ENCODE measurements at places on chromosomes 16 and 17.

DNA sequence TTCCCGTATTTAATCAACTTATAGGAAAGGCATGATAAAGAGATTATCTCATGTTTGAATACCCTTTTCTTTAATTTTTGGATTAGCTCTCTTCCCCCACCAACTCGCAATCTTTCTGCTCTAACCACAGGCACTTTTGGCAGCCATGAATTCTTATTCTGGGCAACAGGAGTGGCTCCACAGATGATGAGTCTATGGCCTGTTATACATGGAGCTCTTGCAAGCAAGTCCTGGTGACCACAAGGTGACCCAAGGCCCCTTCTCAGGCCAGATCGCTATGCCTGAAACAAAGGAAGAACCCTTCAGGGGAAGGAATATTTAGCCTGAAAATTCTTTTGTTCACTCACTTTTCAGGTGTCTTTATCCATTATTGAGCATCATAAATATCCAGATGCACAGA, 10.8 kb upstream of the ZNF267 start:
- DNase-seq = no peak

- DNase-seq = no peak
Measured at GRCh38 chr17:79871131-79871530, 31.9 kb upstream of the CBX4 start.

- no peak for DNase-seq
Measured at GRCh38 chr17:5892921-5893675, 177.1 kb upstream of the WSCD1 start.

GRCh38 chr16:14418795-14419225, 211.2 kb downstream of the PARN start:
- DNase-seq = no peak

GRCh38 chr17:2027528-2028233, 2.3 kb upstream of the DPH1 start:
- DNase-seq = no peak

GRCh38 chr17:1735834-1736347, 6.8 kb upstream of the SERPINF2 start:
- DNase-seq = no peak

GRCh38 chr17:70644096-70644495, 474.8 kb downstream of the KCNJ2 start:
- no peak for DNase-seq

DNA sequence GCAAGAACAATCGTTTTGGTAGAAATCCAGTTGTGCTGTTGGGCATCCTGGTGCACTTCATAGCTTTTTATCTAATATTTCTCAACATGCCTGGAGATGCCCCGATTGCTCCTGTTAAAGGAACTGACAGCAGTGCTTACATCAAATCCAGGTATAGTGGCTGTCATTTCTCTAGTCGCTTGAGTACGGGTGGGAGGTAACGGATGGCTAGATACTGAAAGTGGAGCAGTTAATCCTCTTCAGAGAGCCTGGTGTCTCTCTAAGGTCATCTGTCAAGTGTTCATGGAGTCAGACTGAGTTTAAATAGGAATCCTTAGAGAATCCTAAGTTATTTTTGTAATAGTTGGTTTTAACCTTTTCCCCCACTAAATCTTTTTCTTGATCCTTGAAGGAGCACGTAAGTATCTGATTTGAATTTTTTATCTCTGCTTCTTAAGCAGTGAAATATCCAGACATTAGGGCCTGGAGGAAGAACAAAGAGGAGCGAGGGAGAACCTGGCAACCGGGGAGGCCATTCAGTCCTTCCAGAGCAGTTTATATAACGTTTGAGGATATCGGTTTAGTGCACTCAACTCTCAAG, 37.2 kb downstream of the MFSD11 start:
- DNase-seq = no peak

GRCh38 chr16:15970202-15970601, 20.8 kb downstream of the ABCC1 start:
- DNase-seq = no peak

DNA sequence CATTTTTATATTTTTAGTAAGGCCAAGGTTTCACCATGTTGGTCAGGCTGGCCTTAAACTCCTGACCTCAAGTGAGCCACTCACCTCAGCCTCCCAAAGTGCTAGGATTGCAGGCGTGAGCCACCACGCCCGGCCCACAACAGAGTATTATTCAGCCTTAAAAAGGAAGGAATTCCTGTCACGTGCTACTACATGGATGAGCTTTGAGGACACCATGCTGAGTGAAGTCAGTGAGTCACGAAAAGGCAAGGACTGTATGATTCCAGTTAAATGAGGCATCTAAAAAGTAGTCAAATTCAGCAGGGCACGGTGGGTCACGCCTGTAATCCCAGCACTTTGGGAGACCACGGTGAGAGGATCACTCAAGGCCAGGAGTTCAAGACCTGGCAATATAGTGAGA, 9.7 kb downstream of the CSF3 start:
- DNase-seq = no peak

DNA sequence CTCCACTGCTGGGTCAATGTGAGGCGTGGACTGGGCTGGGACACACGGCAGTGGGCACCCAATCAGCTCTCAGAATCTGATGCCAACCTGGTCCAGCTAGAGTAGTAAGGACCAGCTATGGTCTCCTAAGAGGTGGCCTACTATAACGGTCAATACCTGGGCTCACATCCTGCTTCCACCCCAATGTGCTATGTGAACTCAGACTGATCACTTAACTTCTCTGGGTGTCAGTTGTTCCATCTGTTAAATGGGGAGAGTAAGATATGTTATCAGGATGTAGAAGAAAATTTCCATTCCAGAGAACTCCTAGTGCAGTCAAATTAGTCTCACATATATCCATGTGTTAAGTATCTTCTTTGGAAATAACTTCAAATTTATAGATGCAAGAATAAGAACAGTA, 14.2 kb downstream of the FAM117A start:
- DNase-seq = no peak

DNA sequence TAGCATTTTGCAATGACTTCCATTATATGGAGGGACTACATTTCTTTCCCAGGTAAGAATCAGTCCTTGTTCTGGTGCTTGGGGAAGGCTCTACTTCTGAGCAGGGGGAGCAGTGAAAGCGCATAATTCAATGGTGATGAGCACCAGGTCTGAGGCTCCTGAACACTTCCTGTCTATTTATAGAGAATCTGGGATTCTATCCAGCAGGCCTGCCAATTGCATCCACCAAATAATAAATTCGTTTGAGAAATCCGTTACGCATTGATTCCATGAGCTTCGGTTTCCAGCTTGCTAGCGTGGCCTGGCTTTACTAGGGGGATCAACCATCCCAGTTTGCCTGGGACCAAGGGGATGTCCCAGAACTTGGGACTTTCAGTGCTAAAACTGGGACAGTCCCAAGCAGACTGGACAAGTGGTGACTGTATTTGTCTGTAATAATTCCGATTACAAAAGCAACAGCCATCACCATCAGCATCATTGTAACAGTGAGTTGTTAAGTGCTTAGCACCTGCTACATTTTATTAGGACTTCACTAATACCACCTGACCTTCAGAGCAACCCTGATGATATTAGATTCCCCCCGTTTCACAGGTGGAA, 349.9 kb downstream of the MAF start:
- no peak for DNase-seq

DNA sequence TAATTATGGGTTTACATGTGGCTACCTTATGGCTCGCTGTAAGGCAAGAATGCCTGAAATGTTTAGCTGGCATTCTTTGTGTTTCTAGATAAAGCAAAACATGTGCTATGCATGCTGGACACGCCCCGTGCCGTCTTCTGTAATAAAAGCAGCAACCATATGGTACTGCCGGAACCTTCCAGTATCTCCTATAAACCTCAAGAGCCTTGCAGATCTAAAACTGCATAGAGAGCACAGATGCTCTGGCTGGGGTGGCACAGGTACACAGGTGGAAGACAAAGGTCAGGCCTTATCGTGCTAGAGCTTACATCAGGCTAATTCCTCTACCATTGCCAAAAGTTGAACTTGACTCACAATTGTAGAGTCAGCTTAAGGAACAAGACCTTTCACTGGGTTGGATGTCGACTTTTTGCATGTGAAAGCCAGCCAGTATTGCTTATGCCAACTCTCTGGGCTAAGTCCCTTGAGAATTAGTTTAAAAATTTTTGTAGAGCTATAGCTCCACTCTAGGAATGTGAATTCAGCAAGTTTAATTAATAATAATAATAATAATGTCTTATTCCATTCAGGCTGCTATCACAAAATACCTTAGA, 187.4 kb upstream of the CACNG5 start:
- DNase-seq = no peak

DNA sequence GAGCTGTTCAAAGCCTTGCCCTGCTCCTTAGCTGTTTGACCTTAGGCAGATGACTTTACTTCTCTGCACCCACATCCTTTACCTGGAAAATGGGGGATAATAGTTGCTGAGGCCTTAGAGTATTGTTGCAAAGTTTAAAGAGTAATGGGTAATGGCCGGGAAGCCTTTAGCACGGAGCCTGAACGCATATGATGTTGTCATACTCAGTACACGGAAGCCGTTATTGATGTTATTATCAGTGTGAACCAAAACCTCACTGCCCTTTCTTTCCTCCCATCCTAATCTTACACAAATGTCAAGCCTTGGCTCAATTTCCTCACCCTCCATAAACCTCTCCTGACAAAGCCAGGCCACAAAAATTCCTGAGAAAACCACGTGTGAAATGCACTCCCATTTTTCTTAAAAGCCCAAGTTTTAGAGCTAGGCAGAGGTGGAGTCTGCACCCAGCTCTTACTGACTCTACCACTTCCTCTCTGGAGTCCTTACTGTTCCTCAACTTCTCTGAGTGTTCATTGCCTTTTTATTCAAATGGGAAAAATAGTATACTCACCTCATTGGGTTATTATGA, 67.3 kb upstream of the CACNG3 start:
- no peak for DNase-seq

DNA sequence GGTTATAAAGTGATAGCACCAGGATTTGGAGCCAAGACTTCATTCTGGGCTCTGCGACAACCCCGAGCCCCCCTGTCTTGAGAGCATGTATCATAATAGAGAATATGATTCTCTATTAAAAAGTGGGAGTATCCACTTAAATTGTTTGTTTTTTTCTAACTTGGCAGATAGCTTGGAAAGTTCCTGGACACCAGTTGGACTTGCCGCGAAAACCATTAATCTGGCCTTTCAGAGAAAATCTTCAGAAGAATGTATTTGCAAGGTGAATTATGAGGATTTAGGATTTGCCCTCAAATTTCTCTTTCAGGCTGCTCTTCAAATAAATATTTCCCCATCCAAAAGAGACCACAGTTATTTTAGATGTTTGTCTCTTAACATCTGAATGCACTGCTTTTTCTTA, 53.5 kb downstream of the MARCHF10 start:
- no peak for DNase-seq

DNA sequence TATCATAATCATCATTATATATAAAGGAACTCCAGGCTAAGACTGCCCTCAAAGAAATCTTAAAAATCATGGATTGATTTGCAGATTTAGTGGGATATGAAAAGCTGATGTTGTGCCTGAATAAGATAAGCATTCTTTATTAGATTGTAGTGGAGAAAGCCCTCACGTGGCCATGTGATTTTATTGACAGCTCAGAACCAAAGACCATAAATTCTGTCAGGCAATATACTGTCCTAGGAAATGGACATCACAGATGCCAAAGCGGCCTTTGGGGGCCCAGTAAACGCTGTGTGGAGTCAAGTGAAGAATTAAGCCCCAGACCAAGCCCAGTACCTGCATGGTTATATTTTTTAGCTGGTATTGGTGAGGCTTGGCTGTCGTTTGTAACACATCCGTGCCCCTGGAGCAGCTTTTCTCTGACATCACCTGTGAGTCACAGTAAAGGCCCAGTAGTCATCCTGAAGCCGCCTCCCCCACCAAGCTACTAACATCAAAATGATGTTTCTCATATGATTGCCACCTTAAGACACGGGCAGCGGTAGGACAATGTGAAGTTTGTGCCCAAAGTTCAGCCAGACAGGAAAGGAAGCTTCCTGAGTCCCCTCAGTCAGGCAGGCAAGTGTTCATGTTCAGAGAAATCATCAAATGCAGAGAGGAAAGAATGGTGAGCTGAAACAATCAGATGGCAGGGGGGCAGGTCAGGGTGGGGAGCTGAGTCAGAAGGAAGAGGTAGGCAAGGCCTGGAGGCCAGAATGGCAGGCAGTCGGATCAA, 209.4 kb downstream of the IRX3 start:
- DNase-seq = no peak

DNA sequence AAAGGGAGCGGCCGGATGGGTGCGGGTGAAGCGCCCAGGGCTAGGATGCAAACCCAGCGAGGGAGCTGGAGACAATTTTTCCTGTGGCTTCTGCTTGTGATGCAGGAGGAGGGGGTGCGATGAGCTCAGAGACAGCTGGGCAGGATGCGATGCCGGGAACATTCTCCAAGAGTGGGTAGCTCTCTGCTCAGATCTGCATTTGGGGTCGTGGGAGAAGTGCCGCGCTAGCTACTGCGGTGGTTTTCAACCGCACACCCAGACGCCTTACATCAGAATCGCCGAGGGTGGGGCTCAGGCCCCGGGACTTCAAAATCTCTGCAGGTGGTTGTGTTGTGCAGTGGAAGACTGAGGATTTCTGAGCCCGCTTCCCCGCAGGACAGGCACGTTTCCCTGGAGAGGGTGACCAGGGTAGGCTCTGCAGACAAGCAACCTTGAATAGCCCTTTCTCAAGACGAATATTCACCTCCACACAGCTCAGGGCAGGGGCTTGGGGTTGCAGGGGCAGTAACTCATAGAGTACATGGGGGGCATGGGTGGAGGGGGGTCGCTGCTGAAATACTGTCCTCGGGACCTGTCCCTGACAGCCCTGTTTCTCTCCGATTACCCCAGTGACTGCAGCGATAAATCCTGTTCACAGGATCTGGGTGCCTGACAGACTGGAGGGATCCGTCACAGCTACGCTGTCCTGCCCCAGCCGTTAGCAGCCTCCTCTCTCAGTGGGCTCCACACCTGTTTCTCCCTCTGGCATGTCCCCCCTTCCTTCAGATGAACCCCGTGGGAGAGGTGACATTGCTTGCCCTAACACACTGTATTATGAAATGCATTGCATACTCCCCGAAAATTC, 63.3 kb downstream of the HAPSTR1 start:
- no peak for DNase-seq

GRCh38 chr16:17318238-17318637, 152.5 kb downstream of the XYLT1 start:
- DNase-seq = no peak

GRCh38 chr17:76543826-76544545, 4.1 kb downstream of the PRCD start:
- DNase-seq = no peak
